ENCODE measurements at places on chromosomes 2 and 18.

- DNase-seq: no peak
Measured at GRCh38 chr2:63614983-63615945, 26.5 kb downstream of the MDH1 start.

DNA sequence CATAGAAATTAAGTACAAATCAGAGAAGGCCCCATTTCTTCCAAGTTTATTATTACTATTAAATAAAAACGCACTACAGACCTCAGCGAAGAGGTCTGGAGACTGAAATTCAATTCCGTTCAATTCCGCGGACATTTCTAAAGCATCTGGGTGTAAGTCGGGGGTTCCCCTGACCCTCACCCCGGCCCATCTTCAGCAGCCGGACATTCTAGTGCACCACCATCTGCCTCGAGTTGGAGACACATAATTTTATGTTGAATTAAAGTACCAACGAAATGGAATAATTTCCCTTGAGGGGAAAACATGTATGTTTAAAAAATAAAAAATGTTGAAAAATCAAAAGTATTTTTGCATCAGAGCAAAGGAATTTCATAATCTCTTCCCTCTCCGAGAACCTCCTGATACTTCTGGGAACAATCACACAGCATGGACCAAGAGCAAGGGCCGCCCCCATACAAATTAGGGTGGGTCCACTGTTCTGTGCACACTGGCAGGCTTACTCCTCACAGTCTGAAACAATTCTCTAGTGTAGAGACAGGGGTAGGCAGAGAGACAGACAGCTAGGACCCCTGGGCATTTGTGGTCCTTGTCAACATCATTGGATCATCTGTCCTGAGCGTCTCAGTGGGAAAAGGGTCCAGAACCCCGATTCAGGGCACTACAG lies 29.3 kb downstream of the MBP start:
- no peak for DNase-seq

- DNase-seq: no peak
Measured at GRCh38 chr2:27320958-27321543, 1.8 kb downstream of the MPV17 start.

DNA sequence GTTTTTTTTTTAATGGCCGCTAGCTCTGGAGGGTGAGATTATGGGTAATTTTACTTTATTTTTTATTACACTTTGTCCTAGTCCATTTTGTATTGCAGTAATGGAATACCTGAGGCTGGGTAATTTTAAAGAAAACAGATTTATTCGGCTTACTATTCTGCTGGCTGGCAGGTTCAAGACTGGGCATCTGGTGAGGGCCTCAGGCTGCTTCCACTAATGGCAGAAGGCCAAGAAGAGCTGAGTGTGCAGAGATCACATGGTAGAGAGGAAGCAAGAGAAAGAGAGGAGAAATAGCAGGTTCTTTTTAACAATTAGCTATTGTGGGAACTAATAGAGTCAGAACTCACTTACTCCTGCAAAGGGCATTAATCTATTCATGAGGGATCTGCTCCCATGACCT lies 52.4 kb upstream of the ARHGAP28 start:
- DNase-seq: no peak

DNA sequence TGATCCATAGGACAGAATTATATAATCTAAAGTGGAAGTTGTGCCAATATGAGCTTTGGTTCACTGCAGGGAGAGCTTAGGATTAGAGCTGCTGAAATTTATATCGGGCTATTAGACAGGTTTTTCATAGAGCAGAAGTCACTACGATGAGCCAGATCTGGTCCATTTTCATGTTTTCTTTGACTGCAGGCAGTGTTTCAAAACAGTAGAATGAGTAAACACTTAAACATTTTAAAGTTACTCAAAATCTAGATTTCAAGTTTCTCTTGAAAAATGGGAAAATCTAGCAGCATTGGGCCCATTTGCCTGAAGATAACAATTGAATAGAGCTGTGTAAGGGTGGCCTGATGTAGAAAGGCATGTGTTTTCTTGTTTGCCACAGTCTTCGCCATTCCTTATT lies 14.5 kb upstream of the ADAM23 start:
- no peak for DNase-seq

DNA sequence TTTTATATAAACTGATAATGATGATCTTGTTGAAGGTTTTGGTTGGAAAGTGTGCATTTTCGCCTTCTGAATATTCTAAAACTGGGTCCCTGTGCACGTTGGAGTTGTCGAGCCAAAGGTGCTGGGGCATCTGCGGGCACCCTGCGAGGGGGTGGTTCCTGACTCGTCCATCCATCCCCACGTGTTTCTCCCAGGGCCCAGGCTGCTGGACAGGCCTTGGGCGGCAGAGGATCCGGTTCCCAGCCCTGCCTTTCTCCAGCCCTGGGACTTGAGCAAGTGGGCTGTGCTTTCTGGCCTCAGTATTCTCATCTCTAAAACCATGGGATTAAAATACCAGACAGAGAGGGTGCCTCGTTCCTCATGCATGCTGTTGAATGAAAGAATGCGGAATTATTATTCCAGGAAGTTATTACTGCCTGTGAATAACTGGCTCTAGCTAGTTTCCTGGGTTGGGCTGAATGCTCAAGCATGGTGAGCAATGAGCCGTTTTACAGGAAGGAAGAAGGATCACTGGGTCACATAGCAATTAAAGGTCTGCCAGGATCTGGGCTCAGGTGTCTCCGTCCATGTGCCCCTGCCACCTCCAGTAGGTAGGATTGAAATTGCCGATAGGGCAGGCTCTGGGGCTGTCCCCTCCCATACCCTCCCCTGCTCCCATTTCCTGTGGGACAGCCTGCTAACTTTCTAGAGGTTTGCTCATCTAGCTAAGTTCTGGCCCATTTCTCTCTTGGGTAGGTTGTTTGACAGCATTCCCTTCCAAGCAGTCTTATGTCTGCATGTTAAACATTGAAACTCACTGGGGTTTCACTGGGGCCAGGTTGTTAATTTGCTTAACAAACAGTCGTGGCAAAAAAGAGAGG lies 77.2 kb upstream of the HS6ST1 start:
- DNase-seq: no peak

DNA sequence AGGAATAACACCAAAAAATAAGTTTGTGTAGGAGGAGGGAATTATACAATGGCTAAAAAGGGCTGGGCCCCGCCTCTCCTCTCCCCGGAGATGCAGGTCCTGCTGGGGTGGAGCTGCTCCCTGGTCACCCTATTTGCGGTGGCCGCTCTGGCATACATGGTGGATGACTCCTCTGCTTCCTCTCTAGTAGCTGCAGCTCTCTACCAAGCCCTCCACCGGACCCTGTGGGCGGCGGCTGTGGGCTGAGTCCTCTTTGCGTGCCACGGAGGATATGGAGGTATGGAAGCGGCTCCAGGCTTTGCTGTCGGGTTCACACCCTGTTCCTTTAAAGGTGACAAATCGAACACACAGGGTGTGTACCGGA lies 77.1 kb upstream of the SEC11C start:
- no peak for DNase-seq

GRCh38 chr2:190412966-190413365 lies 4.8 kb downstream of the MFSD6 start:
- no peak for DNase-seq

DNA sequence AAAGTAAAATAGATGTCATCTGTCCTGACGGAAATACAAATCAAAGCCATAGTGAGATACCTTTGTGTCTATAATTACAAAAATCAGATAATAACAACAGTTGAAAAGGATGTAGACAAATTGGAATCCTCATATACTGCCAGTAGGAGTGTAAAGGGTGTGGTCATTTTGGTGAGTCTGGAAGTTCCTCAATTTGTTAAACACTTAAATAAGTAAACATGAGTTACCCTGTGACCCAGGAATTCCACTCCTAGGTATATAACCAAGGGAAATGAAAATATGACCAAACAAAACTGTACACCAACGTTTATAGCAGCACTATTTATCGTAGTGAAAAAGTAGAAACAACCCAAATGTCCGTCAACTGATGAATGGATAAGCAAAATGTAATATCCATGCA lies 24.0 kb downstream of the R3HDM1 start:
- DNase-seq: no peak

DNA sequence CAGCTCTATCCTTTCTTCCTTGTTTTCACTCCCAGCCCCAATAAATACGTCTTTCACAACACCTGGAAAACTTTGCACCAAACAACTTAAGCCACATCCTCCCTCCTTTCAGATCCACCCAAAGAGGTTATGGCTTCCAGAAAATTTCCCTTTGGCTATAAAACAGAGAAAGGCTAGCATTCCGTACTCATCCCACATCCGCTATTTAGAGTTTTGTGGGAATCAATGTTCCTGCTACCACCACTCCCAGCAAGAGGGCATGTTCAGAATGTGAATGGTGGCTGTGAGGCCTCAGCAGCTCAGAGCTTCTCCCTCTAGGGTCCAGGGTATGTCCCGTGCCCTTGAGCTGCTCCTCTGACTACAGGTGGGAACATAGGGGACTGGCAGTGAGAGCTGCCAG lies 214.6 kb downstream of the NCK2 start:
- DNase-seq: no peak

- DNase-seq: no peak
Measured at GRCh38 chr2:54862742-54863141, 139.3 kb downstream of the EML6 start.

- no peak for DNase-seq
Measured at GRCh38 chr2:7634409-7634808, 717.2 kb downstream of the RNF144A start.

DNA sequence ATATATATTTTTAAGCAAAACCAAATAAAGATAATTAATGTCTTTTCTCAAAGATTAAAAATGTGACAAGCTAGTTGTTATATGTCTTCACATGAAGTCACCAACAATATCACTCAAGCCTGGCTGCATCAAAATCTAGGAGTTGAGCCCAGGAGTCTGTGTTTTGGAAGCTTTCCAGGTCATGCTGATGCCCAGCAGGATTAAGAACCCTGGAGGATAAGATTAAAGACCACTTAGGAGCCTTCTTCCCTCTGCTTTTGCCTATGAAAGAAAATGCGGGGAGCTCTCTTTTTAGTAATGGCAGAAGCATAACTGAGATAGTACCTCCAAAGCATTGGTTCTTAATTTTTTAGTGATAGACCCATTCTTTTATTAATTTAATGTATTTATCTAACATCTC lies 157.4 kb downstream of the ASXL3 start:
- DNase-seq: no peak

DNA sequence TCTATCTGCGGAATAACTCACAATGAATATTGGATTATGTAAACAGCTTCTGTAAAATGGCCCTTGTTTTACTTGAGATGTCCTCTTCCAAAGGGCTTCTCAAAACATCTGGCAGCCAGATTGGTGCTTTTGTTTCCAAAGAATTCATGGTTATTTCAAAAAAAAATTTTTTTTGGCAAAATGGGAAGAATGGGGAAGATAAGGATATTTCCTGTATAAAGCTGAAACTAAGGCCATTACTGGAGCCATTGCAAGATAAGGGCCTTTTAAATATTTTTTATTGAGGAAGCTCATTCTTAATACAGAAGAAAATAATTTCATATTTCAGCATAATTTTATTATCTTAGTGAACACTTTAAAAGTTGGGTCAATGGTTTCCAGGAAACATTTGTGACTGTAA lies 259.1 kb downstream of the GALNT13 start:
- DNase-seq: no peak

DNA sequence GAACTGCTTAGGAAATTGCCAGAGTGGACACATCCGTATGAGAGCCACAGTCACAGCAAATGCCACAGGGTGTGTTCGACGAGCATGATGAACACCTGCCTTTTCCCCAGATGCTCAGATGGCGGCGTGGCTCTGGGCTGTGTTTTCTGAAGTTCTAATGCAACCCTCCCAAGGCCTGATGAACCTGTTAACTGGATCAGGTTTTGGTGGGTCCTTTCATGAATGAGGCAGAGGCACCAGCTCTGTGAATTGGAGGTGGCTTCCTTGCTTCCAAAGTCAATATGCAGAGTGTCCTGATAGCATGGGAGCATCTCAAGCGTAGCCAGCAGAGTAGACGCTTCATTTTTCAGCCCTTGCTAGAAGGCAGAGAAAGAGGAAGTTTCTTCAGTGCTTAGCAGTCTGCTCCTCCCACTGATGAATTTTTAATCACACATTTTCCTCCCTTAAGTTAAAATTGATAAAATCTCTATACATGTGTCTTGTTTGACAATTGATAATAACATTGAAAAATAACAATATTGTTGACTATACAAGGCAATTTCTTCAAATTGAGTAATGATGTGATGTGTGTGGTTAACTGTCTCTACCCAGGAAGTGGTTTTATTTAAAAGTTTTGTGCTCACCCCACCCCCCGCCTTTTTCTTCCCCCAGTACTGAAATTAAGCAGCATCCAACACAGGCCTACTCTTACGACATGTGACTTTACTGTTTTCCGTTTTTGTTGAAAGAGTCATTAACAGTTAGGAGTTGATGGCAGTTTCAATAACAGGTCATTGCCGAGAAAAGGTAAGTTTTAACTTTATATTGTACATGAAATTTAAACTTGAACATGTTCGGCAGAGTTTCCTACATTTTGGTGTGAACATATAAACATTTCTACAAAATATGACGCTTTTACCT lies at the start of gene ARHGAP15:
Gene ARHGAP15 (plus strand): TSS at position 739 of the 900 bp plus-strand sequence.
- peak; percentile 66 for DNase-seq

- DNase-seq: no peak
Measured at GRCh38 chr2:232959139-232959538, 53.9 kb downstream of the NGEF start.

- no peak for DNase-seq
Measured at GRCh38 chr2:29014331-29014730, 33.2 kb downstream of the TOGARAM2 start.

DNA sequence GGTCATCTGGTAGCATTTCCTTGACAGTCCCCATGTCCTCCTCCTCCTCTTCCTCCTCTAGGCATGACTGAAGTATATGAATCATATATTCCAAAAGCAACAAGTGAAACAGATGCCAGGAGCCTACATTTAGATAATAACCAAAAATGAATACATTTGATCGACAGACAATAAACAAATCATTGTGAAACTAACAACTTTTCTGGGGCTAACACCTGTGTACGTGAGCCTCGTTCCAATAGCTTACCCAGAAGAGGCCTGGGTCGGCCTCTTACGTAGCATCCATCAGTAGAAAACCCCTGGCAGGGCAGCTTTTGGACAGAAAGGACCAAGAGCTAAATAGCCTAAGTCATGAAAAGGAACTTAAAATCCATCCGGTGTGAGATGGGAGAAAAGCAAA lies 15.3 kb upstream of the CREG2 start:
- DNase-seq: no peak

DNA sequence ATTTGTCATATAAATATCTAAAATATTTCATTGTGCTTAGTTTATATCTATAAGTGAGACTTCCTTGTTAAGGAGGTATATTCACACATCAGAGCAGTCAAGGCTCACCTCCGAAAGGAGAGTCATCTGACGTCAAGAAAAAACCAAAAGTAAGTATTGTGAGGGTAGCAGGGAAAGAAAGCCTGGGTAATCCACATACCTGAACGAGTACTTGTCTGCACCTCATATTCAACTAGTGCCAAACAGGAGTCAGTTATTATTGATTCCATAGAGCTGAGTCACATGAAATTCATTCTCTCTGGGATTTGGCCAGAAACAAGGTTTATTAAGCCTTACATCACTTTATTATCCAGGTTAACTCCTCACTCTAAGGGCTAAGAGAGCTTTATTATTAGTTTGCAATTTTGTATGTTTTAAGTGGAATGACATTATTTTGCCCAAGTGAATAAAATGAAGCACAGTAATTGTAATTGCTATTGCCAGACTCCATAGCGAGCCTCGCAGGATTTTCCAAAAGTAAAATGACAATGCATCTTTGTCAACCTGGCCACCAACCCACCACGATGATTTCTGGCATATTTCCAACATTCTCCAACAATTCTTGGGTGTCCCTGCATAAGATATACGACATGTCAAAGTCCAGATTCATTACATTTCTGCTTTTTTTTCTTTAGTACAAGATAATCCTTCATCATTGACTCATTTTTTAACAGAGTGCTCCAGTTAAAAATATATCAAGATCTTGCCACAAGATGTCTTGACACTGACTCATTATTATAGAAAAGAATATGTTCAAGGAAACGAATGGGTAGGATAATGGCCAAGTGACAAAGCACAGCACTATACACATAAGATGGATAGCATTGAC lies 1210.4 kb upstream of the ACVR2A start:
- no peak for DNase-seq

All from activated naive CD8-positive, alpha-beta T cell treated with anti-CD3 and anti-CD28 coated beads, Interleukin-2, amount 50 U/mL, for 24 hours (primary cell).